ENCODE measurements at places on chromosomes 6 and 20. TPM values are rescaled to one million over a fixed set of nuclear protein-coding genes. Genes with fewer than 3 reads are reported as not detected.

Gene TREML2
- 0.09 TPM for total RNA-seq

Gene SCGN
- total RNA-seq: not detected

Gene WFDC5
- total RNA-seq: not detected

Gene PNPLA1
- total RNA-seq: not detected

Gene LPIN3
- total RNA-seq: 2.0 TPM

Gene MDN1
- total RNA-seq: 24.4 TPM

Gene IYD
- total RNA-seq: not detected

Gene MAVS
- total RNA-seq: 14.6 TPM

Gene PAX1
- total RNA-seq: 0.58 TPM

Gene ARFGEF3
- 1.1 TPM for total RNA-seq

Data from muscle of leg (tissue), 16 donors.